PC-9 (cell line): ENCODE measurements at places on chromosomes 12 and 14.

GRCh38 chr12:113727651-113728061 lies 238.5 kb downstream of the RBM19 start:
- peak; percentile 88 for DNase-seq

DNA sequence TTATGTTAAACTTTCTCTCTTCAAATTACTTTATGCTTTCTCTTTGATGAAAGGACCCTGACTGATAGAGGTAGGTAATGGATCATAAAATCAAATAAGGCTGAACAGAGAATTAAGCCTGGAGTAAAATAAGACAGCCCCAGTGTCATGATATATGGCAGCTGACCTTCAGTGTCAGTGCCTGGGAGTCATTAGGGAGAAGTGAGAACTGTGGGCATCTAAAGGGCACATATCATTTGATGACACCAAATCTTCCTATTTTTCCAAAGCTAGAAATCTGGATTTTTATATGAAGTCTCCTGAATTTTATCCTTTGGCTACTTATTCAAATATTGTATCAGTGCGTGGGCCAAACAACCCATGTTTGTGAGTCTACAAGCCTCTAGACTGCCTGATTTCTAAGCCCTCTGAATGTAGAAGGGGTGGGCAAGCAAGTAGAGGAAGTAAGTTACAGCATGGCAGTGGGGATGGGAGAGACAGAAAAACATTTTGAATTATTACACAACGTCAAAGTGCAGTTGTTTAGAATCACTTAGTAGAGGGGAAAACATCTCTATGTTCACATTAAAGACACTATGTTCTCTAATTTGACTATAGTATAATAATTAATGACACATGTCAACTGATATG lies 10.0 kb downstream of the SLC39A9 start:
- no peak for DNase-seq

- no peak for DNase-seq
These were observed 198.1 kb upstream of the PLXNC1 start for GRCh38 chr12:93950311-93950710.

GRCh38 chr14:50551877-50552276 lies 8.1 kb upstream of the ATL1 start:
- DNase-seq = no peak

DNA sequence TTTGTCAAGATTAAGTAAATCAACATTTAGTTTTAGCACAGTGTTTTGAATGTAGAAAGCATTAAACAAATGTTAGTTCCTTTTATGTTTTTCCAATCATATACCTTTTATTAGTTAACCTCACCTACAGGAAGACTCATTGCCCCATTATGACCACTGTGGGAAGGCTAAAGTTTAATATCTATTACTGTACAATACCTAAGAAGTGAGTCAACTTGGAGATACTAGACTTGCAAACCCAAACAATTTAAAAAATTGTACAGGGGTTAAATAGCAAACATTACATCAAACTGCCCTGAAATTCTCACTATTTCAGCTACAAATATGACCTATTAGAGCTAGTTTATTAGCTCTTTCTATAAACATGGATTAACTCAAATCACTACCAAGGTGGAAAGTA lies 8.6 kb upstream of the G2E3 start:
- peak; percentile 85 for DNase-seq

DNA sequence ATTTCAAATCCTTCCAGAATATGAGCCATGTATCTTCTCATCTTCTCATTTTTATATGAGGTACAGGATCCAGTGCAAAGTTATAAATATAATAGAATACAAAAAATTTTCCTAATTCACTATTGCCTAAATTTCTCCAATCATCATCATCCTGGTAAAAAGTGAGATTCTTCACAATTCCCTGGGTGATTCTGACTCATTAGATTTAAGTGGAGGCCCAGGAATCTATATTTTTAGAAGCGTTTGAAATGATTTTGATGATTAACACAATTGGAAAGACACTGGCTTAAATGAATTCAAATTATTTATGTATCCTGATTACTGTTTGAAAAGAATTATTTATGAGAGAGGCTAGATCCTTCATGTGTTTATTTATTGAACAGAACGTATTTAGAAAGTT lies 380.3 kb upstream of the PDE3A start:
- DNase-seq = no peak

DNA sequence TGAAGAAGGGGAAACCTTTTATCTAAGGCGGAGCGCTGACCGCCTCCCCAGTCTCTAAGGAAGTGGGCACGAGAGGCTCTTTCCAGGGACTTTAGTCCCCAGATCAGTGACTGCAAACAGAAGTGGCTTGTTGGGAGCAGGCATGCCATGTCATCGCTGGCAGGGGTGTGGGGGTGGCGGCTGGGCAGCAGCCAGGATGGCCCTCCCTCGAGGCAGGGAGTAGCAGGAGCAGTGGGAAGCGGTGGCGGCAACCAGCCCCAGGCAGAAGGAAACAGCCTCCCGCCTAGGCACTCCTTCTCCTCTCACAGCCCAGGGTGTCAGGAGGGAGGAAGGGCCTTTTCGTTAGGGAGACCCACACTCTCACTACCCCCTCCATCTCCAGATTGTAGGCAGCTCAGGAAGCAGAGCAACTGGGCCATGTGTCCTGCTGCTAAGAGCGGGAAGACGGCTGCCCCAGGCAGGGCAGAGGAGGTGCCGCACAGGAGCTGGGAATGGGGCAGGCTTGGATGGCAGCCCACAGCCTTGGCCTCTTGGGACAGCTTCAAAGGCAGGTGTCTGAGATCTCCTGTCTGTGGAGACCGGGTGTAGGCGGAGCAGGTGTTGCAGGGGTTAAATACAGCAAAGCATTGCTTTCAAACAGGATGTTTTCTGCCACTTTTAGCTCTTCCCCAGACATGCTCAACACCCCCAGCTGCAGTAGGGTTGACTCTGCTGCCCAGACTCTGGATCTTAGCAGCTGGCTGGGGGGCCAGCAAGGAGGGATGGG lies 21.8 kb downstream of the VDR start:
- no peak for DNase-seq
